ENCODE measurements at places on chromosomes 1 and 21.

- no peak for DNase-seq
Measured at GRCh38 chr1:66633159-66633558, 99.2 kb downstream of the SGIP1 start.

GRCh38 chr21:46121286-46122221 lies 23.6 kb downstream of the COL6A2 start:
- DNase-seq, result no peak

DNA sequence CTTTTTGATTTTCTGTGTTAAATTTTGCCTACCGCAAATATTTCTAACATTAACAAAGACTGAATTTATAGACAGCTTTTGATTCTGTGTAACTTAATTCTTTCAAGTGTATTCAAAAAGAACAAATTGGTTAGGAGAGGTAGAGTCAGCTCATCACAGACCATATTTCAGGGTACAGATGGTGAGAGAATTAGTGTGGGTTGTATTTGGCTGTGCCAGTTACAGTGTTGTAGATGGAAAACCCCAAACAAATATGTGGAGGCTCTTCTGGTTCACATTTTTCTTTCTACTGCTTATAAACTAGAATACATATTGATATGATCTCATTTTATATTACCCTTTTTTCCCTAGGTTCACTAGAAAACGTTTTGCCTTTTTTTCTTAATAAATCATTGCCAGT lies 11.1 kb downstream of the RCAN3 start:
- no peak for DNase-seq

- peak; percentile 79 for DNase-seq
Measured at GRCh38 chr21:45747802-45748445, 104.4 kb downstream of the PCBP3 start.

DNA sequence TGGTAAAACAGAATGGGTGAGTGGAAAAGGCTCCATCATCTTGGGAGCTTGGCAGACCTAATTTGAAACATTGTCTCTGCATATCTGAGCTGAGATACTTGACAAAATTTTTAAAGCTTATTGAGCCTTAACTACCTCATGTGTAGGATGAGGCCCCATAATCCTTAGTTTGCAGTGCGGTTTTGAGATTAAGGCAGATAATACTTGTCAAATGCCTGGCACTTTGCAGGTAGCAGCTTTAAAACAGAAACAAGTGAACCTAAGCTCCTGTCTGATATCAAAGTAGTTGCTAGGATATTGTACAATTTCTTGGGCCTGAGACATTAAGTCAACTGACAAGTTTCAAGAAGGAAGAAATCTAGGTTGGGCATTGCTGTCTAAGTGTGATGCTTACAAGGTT lies 65.3 kb downstream of the TBX19 start:
- no peak for DNase-seq

DNA sequence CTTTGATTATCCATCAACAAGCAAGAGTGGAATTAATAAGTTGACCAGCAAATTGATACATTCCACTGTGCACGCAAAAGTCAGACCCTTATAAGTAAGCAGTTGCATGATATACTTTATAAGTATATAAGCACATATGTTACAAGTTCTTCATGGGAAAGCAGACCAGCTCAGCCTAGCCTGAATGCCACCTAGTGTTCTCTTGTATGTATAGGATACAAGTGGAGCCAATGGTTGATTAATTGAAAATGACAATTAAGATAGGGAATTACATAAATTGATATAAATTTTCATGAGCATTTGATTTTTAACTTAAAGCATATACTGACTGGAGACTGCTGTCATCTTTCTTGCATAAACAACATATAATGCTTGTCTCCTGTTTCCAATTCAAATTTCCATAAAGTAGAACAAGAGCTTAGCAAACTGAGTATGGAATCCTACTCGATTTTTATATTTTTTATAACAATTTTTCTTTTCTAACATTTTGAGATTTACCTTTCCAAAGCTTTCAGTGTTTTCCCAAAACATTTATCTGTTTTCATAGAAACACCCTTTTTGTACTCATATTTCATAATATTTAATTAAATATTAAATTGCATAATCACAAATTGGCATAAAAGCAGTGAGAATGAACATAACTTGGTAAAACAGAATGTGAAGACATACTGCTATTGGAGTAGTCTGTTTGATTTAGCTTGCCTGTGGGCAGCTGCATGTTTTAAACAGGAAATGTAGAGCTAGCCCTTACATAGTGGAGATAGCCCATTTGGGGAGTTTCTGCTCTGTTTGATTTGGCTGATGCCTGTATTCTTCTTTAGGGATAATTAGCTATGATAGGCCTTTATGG lies 62.8 kb downstream of the MAGI3 start:
- DNase-seq, result peak; percentile 58

DNA sequence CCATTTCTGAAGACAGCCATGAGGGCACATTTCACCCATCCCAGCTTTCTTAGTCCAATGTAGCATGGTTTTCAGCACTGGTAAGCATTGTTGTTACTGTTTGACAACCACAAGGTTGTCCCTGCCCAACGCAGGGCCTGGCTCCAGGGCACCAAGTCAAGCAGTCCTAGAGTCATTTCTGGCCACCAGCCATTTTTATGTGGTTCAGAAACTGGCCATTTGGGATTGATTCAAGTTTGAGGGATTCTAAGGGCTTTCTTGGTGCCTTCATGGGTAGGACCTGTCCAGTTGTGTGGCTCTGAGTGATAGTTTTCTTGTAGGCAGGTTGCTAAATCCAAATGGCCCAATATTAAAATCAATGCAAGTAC lies 535.4 kb upstream of the USP24 start:
- DNase-seq, result no peak

- DNase-seq, result peak; percentile 69
Measured at GRCh38 chr1:212791261-212791675, 309 bp downstream of the NSL1 start.

- DNase-seq, result no peak
Measured at GRCh38 chr1:231176421-231176820, 14.6 kb downstream of the TRIM67 start.

DNA sequence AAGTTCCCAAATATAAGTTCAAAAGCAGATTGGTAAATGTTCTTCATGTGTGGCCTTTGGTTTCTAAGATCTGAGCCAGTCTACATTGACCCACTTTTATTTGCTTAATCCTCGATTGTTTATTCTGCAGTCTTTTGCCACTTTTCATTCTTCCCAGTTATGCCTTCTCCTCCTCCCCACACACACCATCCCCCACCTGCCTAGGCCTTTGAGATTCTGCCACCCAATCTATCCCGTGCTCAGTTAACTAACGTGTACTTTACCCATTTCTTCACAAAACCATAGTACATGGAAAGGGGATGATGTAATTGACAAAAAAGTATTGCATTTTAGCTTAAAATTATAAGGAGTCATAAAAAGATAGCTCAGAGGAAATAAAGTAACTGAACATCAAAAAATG lies 3.7 kb downstream of the CFH start:
- DNase-seq, result no peak

DNA sequence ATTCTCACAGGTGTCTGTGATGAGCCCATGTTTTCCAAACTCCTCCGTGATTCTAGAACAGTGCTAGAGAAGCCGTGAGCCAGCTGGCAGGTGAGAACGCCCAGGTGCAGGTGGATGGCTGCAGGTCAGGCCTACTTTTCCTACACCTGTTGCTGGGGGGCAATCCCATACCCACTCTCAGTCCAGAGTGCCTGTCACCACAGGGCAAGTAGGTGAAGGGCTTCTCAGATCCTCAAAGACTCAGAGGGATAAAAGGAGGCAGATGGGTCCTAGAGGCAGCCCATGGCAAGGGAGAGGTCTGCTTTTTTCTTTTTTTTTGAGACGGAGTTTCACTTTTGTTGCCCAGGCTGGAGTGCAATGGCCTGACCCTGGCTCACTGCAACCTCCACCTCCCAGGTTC lies 50.7 kb upstream of the H6PD start:
- no peak for DNase-seq

DNA sequence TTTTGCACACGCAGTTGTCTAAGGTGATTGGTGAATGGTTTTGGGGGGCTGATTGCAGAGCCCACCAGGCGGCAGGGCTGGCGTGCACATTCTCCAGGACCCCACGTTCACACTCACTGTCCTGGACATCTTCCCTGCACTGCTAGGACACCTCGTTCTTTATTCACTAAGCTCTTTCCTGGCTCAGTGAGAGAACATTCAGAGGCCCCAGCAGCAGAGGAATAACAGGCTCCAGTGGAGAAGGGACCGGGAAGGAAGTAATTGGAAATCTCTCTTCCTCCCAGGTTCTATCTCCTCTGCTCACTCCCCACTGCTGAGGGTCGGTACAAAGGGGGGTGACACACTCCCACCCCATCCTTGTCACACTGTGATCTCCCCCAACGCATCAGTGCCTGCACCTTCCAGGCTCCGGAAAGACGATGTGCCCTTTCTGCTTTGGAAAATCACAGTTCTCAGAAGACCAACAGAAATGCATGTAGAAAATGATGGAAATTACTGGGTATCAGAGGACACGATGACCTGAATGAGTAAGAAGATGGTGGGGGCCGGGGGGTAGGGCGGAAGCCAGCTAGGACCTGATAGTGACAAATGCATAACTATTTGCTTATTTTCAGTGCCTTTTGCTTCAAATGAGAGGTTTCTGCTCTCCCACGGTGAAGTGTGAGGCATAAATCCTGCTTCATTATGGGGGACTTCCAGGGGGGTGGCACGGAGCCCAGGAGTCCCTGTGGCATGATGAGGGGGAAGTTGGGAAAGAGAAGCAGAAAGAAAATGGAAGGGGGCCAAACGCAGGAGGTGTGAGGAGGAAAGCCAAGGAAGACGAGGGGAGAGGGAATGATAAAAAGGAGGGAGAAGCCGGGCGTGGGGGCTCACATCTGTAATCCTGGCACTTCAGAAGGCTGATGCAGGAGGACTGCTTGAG lies 25.2 kb upstream of the KIF26B start:
- no peak for DNase-seq

GRCh38 chr1:84422909-84423308 lies 24.6 kb downstream of the DNASE2B start:
- no peak for DNase-seq

DNA sequence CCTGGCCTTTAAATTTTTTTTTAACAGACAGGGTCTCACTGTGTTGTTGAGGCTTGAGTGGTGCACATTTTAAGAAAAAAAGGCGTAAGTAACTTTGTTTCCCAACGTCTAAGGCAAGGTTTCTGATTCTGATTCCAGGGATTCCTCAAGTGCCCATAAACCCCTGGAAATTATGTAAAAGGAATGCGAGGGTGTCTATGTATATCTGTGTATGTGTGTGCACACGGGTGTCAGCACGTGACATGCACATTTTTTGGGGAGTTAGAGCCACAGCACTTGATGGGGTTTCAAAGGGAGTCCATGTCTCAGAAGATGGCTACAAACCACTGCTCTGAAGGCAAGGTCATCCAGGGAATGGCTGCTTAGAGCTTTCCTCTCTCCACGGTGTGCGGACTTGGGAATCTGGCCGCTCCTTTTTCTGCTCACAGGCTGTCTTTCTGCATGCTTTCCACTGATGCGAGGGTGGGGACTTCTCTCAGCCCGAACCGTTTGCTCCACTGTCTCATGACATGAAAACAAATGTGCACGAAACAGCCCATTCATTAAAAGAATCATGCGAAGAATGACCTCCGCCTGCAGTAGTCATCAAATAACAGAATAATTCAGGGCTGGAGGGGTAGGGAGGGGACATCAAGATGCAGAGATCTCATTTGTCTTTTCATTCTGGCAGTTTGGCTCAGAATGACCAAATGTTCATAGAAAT lies 18.7 kb upstream of the RERE start:
- no peak for DNase-seq

DNA sequence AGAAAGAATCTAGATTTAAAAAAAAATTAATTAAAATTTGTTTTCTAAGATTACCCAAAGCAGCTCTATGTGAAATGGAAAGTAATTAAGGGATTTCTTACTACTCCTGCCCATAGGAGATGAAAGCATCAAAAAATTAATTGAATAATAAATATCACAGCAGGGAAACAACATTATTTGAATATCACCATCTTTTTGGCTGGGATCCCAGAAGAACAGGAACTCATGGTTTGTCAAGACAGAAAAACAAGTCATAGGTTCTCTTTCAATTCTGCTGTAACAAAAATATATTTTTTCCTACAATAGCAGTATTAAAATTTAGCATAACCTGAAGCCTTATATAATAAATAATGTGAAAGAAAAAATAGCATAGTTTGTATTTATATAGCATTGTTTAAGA lies 1713.4 kb downstream of the NCAM2 start:
- no peak for DNase-seq

- DNase-seq, result no peak
Measured at GRCh38 chr1:181077576-181078242, 10.8 kb upstream of the IER5 start.

DNA sequence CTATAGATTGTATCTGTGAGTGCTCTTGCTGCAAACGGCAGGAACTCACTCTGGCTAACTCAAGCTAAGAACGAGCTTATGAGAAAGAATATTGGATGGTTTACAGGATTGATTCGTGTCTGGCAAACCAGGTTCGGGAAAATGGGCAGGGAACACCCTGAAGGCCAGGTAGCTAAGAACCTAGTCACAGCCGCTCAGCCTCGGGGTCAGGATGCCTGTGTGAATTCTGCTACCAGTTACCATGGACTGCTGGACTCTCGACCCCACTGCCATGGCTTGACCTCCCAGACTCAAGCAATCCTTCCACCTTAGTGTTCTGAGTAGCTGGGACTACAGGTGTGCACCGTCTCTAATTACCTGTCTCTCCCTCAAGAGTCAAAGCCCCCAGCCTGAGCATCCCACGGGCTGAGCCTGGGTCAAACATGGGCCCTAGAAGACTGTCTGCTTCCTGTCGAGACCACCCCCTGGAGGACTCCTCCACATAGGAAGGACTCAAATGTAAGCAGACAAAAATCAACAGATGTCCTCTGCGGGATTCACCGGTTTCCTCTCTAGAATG lies 45.8 kb downstream of the NENF start:
- no peak for DNase-seq

Measured in SW480 (cell line).